ENCODE measurements at places on chromosomes 3 and 15.

DNA sequence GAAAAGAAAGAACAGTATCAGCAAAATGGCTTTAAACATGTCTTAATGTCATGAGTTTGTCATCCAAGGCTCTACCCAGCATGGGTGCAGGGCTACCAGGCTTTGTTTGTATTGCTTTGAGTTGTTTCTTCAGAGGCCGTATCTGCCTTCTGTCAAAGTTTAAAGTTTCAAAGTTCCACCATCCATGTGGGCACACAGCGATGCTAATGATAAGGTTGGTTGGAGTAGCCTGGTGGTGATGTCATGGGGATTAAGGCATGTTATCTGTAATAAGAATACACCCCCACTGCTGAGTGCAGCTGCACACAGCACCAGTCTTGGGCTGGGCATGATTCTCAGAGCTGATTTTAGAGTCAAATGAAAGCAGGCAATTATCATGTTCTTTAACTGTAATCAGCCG lies 72.0 kb upstream of the LRTM1 start:
- no peak for DNase-seq

GRCh38 chr3:150527464-150528255 lies 18.6 kb downstream of the SERP1 start:
- no peak for DNase-seq

DNA sequence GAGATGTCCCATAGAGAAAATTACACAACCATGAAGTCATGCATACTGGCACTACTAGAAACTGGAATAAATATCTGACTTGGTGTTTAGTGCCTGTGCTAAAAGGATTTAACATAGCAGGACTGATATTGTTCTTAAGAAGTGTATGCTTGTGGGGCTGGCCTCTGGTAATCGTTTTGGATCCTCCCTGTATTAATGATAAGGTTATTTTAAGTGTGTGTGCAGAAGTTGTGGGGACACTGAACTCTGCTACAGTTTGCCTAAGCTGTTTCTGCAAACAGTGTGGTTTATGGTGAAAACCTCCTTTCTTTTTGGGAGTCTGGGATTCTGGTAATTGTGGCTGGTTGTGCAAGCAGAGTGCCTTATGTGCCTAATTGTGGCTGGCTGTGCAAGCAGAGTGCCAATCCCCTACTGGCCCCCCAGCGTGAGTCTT lies 120.8 kb downstream of the CLASP2 start:
- no peak for DNase-seq

GRCh38 chr15:56249092-56249491 lies 5.4 kb upstream of the RFX7 start:
- DNase-seq = no peak

- no peak for DNase-seq
These were observed 103.1 kb downstream of the DGKG start for GRCh38 chr3:186258968-186259367.

DNA sequence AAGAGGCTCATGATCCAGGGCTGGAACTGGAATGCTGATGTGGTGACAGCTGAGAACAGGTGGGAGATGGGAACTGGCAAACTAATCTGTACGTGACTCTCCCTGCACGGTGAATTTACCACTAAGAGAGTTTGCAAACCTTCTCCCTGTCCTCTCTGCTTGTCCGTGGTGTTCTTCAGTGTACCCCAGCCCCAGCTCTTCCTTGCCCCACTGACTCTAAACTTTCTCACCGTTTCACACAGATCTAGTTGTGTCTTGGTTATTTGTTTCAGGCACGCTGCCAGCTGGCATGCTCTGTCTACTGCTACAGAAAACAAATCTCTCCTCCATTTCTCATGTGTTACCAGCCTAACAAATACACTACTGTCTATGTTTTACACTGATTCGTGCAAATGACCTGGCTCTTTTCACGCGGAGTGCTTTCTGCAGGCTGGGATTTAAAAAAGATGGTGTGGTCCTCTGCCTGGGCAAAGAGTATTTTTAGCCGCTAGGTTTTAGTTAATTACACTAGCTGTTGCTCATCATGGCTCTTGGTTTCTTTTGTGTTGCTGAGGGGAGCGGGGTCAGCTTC lies 192.7 kb upstream of the LRIG1 start:
- DNase-seq = no peak

- DNase-seq = no peak
These were observed 294.4 kb downstream of the EPHB1 start for GRCh38 chr3:135089451-135089850.

GRCh38 chr15:58549013-58549784 lies 117.4 kb downstream of the LIPC start:
- no peak for DNase-seq

- no peak for DNase-seq
These were observed 144.3 kb downstream of the ERC2 start for GRCh38 chr3:56323986-56324420.

GRCh38 chr3:3499012-3499562 lies 300.1 kb upstream of the LRRN1 start:
- no peak for DNase-seq

DNA sequence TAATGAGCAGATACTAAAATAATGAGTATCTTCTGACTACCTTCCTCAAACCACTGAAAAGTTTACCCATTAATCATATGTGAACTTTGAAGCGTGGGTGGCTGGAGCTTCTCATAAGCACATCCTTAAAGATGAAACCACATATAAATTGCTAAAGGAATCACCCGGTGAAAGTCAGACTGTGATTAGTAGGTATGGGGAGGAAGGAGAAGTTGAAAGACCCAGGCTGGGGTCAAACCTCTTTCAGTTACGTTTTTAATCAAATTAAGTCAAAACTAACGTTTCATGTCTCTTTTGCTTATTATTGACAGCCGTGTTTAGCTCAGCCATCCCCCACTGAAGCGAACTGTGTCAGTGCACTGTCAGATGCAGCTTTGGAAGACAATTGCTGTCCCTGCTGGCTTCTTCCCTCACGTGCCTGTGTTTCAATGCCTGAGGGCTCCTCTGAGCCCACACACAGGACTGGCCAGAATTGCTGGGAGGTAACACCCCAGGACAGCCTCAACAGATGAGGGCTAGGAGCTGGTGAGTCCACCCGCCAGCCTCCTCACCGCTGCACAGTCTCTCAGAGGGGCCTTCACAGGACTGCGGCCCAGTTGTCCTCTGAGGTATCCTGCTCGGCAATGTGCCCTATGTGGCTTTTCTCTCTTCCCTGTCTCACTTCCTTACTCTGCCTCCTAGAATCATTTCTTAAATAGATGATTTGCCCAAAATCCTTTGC lies 29.3 kb upstream of the SH3BP5 start:
- peak; percentile 32 for DNase-seq
